ENCODE measurements at places on chromosomes 4 and X.

GRCh38 chr4:84258905-84259830 lies 239.9 kb downstream of the NKX6-1 start:
- DNase-seq: peak; percentile 59

GRCh38 chrX:22575161-22575845 lies 302.6 kb downstream of the CBLL2 start:
- DNase-seq: peak; percentile 76

- DNase-seq: no peak
These were observed 86.2 kb upstream of the TSPAN5 start for GRCh38 chr4:98744372-98745150.

DNA sequence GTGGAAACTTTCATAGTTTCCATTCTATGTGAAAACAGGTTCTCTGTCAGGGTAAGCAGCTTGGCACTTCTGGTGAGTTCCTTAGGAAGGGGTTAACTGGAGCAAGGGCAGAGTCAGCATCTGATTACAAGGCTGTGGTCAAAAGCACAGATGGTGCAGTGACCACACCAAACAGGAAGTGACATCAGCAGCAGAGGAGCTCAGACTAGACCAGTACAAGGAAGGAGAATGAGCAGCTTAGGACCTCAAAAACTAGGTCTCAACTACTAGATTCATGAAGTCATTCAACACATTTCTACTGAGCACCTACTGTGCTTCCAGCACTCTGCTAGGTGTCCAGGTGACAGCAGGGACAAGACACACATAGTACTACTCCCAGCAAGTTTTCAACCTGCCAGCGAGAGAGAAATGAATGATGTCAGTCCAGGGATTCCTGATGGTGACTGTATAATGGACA lies 130.2 kb downstream of the AMELX start:
- peak; percentile 64 for DNase-seq

GRCh38 chrX:24607616-24608015 lies 39.5 kb downstream of the PCYT1B start:
- DNase-seq: no peak

- no peak for DNase-seq
These were observed 19.7 kb upstream of the PLA2G12A start for GRCh38 chr4:109749388-109750082.

DNA sequence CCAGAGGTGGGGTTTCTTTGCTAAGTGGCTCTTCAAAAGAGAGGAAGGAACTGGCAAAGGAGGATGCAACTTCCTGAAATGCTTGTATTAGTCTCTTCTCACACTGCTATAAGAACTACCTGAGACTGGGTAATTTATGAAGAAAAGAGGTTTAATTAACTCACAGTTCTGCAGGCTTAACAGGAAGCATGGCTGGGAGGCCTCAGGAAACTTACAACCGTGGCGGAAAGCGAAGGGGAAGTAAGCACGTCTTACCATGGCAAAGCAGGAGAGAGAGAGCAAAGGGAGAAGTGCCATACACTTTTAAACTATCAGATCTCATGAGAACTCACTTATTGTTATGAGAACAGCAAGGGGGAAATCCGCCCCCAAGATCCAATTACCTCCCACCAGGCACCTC lies 505.7 kb downstream of the ZNF674 start:
- DNase-seq: no peak

GRCh38 chr4:104138116-104138515 lies 356.6 kb downstream of the CXXC4 start:
- no peak for DNase-seq

DNA sequence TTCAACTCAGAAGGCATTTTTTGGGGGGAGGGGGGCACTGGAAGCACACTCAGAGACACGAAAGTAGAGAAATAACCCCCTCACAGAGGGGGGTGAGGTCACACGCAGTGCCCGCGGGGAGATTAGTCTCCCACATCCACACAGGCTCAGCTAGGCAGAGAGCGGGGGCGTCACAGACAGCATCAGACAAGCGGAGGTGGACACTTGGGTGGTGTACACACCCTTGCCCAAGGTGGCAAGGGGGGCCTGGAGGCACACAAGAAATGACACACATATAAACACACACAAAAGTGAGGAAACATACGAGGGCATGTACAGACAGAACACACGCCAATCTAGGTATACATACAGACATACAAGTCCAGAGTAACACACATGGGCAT lies 637 bp upstream of the SYN1 start:
- DNase-seq: no peak

GRCh38 chr4:91681544-91681943 lies 622.2 kb upstream of the GRID2 start:
- no peak for DNase-seq
